ENCODE measurements at places on chromosomes 2 and 18.
A peak's percentile ranks its signal among the peaks of the same experiment; 100 is the strongest.

DNA sequence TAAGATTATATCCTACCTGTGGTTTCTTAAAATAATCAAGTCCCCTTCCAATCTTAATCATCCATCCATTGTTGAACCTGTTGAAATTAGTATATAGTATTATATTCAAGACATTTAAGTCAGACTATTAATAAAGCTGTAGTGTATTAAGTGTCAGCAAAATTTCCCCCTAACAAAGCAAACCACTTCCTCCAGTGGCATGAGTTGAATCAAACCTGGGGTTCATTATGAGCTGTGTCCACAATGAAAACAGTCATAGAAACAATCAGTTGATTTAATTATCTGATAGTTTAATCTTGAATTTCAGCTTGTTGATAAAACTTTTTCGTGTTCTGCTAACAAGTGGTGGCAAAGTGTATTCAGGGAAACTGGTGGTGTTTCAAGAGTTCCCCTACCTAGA, 11.3 kb downstream of the MITD1 start:
- no peak for DNase-seq

- DNase-seq: no peak
These were observed 140.1 kb downstream of the NOL4 start for GRCh38 chr18:34084635-34085034.

DNA sequence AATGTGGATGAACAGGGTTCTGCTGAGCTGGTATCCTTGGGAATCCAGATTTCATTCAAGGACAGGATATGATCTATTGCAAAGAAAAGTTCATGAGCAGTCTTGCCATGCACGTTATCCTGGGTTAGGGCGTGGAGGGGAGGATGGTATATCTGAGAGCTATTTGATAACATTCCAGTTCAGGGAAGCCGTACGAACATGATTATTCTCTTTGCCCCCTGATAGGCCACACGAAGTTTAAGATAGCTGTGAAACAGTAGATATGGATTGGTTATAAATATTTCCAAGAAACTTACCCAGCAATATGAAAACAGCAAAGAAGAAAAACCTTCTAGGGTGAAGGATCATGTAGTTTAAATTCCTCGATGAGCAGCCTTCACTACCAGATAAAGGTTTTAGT, 171.9 kb downstream of the LTBP1 start:
- DNase-seq: no peak

GRCh38 chr18:48851599-48851960, 99.2 kb downstream of the SMAD7 start:
- no peak for DNase-seq

GRCh38 chr2:23721454-23721826, 205.5 kb downstream of the ATAD2B start:
- DNase-seq: no peak

DNA sequence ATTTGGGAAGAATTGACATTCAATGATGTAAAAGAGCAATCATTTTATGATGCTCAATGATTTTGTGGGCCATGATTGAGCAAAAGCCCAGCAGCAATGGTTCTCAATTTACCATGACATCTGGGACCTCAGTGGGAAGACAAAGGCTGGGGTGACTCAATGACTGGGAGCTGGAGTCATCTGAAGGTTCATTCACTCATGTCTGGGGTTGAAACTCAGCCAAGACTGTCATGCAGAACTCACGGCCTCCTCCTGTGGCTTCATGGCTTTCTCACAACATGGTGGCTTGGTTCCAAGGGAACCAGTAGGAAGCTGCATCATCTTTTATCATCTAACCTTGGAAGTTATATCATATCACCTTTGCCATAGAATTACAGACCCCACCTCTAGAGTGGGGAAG, 45.1 kb upstream of the CD226 start:
- peak; percentile 24 for DNase-seq

DNA sequence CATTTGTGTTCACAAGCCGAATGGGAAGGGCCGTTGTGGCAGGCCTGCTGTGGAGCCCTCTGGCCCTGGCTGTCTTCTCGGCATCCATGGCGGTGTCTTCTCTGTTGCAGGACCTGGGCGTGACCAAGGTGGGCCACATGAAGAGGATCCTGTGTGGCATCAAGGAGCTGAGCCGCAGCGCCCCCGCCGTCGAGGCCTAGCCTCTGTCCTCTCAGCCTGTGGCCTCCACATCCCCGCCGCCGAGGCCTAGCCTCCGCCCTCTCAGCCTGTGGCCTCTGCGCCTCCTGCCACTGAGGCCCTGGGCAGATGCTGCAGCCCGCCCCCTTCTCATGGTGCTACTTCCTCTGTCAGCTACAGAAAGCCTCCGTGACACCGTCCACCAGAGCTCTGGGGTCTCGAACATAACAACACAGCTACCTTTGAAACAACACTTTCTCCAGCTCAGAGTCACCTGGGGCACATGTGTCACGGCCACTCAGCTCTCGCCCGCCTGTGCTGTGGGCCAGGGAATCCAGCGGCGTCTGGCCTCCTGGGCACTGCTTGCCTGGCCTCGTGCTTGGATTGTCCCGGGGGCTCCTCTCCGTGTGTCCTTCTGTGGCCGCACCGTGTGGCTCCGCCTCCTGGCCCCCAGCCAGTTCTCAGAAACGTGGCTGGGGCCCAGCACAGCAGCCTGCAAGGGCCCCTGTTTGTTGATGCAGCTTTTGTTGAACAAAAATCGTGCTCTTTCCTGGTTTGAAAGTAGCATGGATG, 97.1 kb downstream of the USP40 start:
- no peak for DNase-seq

GRCh38 chr18:31209041-31209440, 46.4 kb upstream of the DSC1 start:
- DNase-seq: no peak

- DNase-seq: no peak
These were observed 4.6 kb upstream of the LTBP1 start for GRCh38 chr2:32941944-32942690.

DNA sequence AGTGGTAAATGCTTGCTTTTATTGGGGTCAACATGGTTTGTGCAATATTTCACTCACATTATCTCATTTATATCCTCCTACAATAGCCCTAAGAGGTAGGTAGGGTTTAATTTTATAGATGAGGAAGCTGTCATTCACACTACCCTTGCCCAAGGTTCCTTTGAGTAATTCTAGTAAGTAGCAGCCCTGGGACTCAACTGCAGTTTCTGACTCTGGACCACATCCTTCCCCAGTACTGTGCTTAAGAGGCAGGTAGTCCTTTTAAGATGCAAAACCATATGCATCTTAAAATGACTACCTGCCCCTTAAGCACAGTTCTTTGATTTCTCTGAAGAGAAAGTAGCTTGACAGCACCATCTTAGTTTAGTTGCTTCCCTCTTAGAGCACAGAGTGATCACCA, 15.7 kb upstream of the NT5C1B start:
- DNase-seq: no peak

- peak; percentile 82 for DNase-seq
These were observed 16.2 kb upstream of the ARL4C start for GRCh38 chr2:234512884-234513669.

DNA sequence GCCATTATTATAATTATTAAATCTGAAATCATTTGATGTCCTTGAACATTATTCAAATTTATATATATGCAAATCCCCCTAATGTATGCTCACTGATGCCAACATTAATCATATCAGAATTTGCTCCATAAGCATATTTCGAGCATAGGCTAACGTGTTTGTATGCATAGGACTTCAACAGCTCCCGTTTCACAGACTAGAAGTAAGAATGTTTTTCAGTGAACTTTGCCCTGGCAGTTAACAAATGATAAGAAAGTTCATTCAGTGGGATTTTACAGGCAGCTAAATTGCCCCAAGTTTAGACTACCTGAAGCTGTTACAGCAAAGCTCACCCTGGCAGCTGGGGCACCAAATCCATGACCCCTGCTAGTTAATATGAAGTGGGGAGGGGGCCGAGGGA, 272.0 kb downstream of the LNPK start:
- DNase-seq: no peak

DNA sequence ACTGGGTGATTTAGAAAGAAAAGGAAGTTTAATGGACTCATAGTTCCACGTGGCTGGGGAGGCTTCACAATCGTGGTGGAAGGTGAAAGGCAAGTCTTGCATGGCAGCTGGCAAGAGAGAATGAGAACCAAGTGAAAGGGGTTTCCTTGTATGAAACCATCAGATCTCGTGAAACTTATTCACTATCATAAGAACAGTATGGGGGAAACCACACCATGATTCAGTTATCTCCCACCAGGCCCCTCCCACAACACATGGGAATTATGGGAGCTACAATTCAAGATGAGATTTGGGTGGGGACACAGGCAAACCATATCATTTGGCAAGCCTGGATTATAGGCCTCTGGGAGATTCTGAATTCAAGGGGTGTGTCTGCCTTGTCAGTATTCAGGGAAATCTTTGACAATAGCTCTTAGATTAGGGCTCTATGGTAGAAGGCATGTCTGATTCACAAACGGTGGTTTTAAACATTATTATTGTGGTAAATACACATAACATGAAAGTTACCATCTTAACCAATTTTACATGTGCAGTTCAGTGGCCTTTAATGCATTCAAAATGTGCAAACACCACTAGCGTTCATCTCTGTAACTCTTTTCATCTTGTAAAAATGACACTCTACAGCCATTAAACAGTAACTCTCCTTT, 15.3 kb upstream of the PLB1 start:
- no peak for DNase-seq

DNA sequence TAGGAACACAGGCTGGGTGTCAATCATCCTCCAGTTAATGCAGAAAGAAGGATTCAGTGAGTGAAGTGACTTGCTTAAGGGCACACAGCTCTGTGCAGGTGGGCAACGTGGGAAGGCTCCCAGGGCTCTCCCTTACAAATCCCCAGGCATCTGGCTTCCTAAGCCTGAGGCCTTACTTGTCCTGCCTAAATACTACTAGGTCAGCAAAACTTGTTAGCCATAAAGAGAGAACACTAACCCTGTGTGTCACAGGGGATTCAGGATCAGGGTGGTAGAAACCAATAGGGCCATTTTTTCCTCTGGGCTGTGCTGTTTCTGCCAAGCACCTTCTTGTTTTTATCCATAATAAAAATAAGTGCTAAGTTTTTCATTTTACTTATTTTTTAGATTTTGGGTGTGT, 55.0 kb downstream of the GATA6 start:
- DNase-seq: no peak

GRCh38 chr2:103268841-103269498, 507.1 kb downstream of the TMEM182 start:
- no peak for DNase-seq

DNA sequence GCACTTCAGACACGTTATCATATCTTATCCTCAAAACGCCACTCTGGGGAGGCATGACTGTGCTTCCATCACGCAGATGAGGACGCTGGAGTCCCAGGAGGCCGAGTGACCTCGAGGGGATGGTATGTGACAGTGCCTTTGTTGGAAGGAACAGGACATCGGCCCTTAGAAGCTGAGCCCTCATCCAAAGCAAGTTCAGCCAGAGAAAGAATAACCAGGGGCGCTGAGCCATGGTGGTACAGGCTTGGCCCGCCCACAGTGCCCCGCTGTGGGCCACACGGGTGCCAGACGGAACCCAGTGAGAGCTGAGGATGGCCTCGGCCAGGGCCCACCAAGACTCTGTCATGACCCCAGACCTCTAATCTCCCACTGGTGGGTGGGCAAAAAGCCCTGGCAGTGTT, 31.3 kb downstream of the HS1BP3 start:
- DNase-seq: no peak

DNA sequence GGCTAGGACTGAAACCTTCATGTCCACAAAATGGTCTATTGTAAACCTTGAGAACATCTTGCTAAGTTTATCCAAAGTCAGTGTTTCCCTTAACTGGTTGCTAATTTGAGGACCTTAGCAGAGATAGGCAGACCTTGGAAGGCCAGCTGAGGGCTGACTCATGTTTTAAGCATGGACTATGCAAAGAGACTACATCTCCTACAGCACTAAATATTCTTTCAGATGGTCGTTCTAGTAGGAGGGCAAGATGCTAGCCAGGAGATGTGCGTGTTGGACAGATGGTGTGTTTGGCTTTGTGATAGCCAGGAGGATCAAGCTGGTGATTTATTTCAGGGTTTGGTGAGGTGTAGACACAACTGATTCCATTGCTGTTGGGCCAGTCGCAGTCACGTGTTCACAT, 75.8 kb downstream of the NRP2 start:
- peak; percentile 94 for DNase-seq

GRCh38 chr2:45965871-45966498, 314.5 kb downstream of the PRKCE start:
- no peak for DNase-seq

GRCh38 chr2:109062859-109063700, 65.9 kb upstream of the SH3RF3 start:
- no peak for DNase-seq

DNA sequence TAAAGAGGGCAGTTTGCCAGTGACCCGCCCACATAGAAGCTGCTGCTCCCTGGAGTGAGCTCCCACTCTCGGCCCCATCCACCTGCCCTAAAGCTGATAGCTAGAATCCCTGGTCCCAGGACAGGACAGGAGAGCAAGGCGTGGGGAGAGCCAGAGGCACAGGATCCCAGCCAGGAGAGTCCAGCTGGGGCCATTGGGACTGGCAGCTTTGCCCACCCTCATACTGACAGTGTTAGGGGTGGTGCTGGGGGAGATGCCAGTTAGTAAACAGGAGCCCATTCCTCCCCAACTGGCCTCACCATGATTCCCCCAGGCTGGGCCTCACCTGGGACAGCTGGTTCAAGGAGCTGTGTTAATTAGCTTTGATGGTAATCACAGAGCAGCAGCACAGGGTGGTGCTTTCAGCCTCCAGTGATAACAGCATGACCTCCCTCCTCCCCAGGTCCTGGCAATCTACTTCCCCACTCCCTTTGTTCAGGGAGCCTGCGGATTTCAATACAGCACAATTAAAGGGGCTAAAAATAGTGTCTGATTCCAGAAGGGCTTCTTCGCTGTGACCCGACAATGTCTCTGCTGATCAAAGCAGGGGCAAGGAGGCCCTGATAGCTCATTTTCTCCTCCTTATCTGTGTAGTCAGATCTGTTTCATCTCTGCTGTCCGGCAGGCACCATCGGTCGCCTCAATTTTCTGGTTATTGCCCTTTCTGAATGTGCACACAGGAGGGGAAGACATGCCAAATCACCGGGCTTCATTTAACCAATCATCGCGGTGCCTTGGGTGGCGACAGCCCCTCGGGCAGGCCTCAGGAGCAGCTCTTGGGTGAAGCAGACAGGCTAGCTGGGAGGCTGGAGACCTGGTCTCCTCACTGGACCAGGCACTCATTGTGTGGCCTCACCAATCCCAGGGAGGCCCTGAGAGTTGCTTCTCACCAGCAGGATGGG, 119.9 kb upstream of the TEX51 start:
- no peak for DNase-seq

DNA sequence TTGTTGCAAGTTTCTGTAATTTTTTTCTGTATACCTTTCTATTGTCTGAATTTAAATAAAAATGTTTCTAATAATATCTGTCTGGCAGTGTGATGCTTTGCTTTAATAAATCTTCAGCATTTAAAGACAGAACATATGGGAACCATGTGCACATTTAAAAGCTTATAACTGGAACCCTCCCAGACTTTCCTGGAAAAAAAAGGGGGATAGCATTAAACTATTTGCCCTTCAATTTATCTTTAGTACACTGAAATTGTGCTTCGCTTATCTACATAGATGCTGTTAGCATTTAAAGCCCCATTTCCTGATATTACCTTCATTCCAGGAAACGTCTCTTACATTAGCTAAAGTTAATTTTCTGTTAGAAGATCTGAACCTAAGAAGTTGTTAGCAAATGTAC, 64.6 kb downstream of the ZC3H6 start:
- DNase-seq: no peak

GRCh38 chr2:169344736-169345485, 17.4 kb downstream of the LRP2 start:
- DNase-seq: no peak
